ENCODE measurements at places on chromosomes 11 and 22.

- DNase-seq: no peak
Observed at GRCh38 chr11:34049028-34049427, 2.5 kb upstream of the CAPRIN1 start.

DNA sequence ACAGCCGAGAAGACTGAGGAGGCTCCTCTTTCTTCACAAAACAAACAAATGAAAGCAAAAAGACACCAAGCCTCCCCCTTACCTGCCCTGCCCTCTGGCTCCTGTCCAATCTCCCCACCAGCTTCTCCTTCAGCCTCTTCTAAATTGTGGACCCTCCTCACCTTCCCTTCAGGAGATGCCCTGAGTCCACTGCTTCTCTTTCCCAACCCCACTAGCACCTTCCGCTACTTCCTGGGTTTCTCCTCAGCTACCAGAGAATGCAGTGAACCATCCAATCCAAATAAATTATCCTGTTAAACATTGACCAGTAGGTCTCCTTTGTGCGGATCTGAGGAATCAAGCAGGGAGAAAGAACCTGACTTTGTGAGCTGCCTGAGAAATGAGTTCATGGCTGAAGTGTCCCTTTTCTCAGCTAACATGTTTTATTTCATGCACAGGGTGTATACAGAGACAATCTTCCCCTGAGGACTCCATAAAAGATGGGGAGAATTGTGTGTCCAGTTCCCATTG is 63.2 kb upstream of the VPREB1 start:
- no peak for DNase-seq

- no peak for DNase-seq
Observed at GRCh38 chr22:39946126-39946502, 14.1 kb upstream of the TMA7B start.

GRCh38 chr11:72782081-72782920 is 11.5 kb downstream of the STARD10 start:
- DNase-seq: no peak

DNA sequence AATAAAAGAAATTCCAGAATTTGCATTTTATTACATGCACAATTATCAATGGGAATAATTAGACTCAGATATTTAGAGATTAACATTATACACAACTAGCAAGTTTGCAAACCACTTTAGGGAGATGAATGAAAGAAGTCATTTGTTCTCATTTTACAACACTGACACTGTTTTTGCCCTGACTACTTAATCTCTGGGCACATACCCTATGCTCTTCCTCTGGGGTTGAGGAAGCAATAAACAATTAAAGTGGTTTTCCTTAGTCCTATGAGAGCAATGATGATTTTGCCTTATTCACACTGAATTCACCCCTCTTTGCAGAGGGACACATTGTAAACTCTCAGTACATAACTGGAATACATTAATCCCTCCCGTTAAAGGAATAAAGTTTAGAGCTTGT is 72.7 kb downstream of the TRPC6 start:
- DNase-seq: no peak

DNA sequence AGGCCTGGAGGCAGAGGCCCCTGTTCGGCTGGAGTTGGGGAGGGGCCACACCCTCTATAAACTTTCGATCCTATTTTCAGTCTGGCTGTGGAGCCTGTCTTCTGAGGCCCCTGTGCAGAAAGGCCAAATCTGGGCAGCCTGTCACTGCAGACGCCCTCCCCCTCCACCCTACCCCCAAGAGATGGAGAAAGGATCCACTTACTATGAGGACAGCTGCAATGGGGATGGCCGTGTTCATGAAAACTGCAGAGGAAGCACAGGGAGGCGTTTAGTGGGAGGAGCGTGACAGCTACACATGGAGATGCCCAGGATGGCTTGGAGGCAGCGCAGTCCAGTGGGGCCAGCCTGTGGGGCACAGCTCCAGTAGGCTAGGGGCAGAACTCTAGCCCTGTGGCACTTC is 43.5 kb upstream of the KCNJ11 start:
- DNase-seq: no peak

GRCh38 chr11:38304926-38305325 is 1706.9 kb upstream of the RAG2 start:
- no peak for DNase-seq

DNA sequence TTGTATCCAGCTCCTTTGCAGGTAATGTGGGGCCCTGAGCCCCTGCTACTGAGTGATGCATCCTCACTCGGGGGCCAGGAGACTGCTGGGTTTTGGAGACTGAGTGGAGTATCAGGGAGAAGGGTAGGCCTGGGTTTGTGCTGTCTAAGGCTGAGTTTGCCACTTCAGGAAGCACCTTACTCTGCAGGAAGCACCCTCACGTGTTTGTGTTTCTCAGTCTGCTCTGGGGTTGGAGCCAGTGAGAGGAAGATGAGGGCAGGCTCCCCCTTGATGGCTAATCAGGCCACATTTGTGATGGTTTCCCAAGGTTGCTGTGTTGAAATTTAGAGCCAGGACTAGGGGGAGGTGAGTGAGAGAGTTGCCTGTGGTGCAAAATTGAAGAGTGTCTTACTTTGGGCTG is 13.7 kb upstream of the THY1 start:
- DNase-seq: no peak

- DNase-seq: no peak
Observed at GRCh38 chr11:73872749-73873357, 3.8 kb downstream of the COA4 start.

DNA sequence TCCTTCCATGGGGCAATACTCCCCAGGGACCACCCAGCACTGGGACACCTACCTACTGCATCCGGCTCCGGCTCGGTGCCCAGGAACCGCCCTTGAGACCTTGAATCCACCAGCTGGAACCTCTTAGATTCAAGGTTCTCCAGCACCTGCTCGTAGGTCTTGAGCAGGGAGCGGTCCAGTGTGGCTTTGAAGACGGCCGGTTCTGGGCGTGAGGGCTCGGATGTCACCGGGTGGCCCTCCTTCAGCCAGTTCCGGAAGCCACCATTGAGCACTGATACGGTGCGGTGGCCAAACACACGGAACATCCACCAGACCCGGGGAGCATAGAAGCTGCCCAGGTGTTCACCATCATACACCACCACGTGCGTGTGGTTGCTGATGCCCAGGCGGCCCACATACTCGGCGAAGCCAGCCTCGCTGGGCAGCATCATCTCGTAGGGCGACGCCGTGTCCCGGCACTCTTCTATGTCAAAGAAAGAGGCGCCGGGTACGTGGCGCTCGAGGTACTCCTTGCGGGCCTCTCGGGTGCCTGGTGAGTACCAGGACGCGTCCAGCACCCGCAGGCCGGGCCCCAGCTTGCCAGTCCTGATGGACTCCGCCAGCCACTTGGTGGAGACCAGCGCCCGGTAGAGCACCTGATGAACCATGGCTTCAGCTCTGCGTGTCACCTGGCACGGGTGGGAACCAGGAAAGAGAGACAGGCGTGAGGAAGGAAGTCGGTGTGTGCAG is 997 bp downstream of the TST start:
- DNase-seq: no peak

DNA sequence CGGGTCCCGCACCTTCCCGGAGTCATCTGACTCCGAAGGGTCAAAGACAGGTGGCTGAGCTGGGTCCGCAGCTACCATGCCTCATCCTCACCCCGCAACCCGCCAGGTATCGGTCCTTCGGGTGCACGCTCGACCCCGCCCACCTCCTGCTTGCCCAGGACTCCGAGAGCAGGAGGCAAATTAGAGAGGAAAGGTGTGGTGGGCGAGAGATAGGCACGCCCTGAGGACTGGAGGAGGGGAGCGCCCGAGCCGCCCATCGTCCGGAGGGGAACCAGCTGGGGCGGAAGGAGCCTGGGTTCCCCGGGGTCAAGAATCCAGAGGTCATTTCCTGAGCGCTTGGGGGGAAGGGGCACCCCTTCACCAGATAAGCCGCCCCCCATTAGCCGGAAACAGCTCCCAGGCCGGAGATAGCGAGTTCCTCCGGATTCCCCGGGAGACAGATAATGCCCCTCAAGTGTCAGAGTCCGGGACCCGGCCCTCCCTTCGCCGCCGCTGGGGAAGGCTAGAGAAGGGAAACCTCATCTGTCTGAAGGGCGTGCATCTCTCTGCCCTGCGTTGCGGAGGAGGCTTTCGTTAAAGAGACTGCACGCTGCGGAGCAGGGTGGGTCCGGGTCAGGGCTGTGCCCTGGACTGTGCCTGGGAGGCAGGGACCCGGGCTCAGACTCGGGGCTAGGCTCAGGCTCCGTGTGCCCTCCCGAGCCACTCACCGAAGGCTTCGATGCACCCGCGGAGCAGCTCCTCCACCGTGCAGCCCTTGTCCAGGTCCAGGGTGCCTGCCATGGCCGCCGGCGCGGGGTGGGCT is 1.7 kb downstream of the RASGRP2 start:
- peak; percentile 41 for DNase-seq

DNA sequence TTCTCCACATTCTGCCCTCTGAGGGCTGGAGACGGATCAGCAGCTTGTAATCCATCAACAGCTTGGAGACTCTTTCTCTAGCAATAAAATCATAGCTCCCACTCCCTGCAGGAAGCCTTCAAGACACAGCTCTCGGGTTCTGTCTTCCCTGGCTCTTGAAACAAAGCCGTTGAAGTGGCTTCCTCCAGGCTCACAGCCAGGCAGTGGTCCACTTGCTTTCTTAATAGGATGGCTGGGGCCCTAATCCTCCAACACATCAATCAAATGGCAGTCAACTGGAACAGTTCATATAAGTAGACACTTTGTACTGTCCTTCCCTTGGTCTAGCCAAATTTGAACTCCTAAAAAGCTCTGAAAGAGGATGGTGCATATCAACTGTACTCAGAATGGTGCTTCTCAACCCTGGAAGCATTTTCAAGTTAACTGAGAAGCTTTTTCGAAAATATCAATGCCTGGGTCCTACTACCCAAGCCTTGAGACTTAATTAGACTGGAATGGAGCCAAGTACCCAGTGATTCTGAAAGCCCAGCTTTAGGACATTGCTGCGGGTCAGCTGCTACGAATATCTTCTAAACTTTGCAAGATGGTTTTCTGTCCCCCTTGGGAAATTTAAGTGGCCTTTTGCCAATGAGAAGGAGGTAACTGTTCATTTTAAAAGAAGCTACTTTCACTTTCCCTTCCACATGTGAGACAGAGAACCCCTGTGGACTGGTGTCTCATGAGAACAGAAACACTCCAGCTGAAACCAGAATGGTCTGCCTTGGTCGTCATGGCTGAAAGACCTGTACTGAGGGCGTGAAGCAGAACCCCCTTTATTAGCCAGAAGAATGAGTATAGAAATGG is 74.7 kb downstream of the SC5D start:
- no peak for DNase-seq

All from stimulated activated CD4-positive, alpha-beta T cell treated with anti-CD3 and anti-CD28 coated beads, Interleukin-2, amount 100 ng/mL, for 24 hours (primary cell).